CD4-positive, alpha-beta T cell treated with Interleukin-2 at 100 ng/mL for 4 hours (primary cell): ENCODE measurements at places on chromosomes 7 and 10.

DNA sequence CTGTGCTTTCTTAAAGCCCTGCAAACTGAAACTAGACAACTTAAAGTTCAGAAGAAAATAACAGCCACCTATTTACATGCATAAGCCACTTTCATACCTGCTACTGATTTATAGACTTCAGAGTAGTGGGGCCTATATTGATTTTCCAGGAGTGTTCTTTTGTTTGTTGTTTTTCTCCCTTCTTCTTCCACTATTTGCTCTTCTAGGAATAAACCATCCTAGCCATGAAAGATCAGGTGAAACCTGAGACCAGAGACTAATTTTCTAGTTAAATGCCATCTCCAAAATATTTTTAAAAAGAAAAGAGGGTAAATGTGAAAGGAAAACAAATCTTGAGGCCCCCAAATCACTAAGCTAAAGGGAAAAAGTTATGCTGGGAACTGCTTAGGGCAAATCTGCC is 72.4 kb upstream of the C1GALT1 start:
- no peak for DNase-seq

- DNase-seq = no peak
Measured at GRCh38 chr10:11270858-11271179, 253.1 kb downstream of the CELF2 start.

DNA sequence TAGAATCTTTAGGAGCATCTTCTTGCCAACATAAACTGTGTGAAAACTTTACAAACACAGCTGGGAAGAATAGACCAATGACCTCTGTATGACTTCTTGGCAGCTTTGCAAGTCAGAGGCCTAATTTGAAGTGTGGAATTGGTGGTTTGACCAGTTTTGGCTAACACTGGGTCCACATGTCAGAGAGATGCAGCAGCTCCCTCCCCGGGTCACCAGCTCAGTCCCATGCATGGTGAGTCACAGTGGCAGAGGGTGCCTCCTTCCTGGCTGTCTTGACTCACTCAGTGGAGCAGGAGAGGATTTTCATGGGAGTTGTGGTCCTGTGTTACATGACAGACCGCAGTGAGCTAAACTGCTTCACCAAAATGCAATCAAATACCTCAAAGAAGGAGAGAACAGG is 8.2 kb upstream of the STARD3NL start:
- peak; percentile 9 for DNase-seq

DNA sequence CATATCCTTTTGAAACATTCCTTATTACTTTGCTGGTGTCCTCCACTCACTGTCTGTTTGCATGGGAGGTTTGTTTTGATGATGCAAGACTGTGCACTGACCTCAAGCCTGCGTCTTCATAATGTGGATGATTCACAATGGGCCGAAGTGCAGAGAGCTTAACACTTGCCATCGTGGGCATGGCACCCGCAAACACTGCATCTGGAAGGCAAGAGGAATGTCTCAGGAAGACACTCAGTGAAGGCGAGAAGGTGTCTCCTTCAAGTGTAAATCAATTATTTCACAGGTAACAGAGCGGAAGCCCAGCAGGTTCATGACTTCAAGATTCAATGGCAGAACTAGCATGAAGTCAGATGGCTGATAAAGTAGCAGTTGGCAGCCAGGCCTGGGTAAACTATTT is 98.1 kb downstream of the DPY19L1 start:
- DNase-seq = no peak

DNA sequence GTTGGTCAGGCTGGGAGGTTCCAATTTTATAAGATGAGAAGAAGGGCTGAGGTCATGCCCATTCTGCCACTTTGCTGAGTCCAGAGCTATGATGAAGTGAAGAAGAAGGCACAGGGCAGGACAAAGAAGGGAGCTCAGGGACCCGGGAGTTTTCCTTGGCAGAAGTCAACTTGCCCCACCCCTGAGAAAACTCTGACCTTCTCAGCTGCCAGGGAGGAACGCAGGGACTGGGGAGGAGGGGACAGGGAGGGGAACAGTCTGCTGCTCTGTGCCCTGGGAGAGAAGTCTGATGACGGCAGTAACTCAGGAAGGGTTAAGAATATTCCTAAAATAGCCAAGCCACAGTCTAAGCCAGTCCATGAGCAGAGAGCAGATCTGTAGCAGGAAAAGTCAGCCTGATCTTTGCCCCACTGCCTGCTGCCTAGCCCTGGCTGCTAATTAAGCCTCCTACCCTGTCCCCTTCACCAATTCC is 11.7 kb downstream of the ADIRF start:
- DNase-seq = no peak

DNA sequence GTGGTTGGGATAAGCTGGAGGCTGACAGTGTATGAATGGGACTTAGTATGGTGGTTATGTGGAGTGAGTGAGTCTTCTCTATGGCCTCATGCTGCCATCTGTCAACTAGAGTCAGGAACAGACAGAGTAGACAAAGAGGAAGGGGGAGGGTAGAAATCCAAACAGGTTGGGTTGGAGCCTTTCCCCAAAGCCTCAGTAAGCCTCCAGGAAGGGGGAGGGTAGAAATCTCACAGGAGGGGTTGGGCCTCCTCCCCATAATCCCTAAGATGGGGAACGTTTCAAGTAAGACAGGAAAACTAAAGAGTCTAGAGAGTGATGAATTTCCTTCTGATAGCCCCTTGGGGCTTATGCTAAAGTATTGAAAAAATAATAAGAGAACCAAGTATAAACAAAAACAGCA is 2.0 kb upstream of the AKR1B15 start:
- no peak for DNase-seq

DNA sequence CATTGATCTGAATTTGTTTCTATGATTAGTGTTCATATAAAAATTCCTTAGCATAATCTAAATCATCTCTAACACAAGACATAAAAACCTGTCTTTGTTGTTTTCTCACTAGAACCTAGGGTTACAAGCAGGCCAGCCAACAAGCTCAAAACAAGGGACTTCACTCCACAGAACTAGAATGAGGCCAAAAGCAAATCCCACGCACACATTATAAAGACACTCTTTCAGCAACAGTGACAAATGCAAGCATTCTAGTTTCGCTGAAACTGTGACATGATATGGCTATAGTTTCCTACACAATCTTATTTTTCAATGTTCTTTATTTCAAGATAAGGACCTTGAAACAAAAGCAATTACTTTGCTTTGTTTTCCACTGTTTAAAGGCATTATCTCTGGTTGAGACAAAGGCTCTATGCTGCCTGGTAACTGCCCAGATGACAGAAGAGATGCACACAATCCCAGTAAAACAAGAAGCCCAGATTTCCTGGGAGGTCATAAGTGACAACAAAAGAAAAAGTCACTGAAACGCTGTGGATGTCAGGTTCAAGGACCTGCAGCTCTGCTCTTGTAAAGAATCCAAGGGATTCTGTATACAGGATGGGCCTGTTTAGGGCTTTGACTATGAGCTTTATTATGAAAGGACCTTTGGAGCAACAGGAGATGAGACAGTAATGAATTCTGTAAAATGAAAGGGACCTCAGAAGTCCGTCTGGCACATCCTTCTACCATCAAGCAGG is 105.3 kb downstream of the SORCS1 start:
- no peak for DNase-seq

GRCh38 chr10:77359287-77359691 is 278.3 kb downstream of the KCNMA1 start:
- no peak for DNase-seq

- DNase-seq = no peak
Measured at GRCh38 chr10:15325243-15325943, 45.7 kb downstream of the FAM171A1 start.

DNA sequence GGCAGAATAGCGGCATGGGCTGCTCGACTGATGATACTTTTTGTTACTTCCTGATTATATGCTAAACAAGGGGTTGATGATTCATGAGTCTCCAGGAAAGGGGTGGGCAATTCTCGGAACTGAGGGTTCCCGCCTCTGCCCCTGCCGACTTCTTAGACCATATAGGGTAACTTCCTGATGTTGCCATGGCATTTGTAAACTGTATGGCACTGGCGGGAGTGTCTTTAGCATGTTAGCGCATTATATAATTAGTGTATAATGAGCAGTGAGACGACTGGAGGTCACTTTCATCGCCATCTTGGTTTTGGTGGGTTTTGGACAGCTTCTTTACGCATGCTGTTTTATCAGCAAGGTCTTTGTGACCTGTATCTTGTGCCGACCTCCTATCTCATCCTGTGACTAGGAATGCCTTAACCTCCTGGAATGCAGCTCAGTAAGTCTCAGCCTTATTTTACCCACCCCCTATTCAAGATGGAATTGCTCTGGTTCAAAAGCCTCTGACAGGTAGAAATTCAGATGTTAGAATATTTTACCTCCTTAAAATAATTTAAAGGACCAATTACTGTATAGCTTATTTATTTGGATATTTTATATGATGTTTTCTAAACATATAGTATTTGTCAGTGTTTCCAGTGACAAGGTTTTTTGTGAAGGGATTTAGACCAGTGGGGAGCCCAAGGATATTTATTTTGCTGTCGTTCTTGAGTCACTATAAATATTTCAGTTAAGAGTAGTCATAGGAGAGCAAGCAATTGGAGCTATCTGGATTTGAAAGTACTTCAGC is 90.1 kb upstream of the PIK3CG start:
- no peak for DNase-seq

DNA sequence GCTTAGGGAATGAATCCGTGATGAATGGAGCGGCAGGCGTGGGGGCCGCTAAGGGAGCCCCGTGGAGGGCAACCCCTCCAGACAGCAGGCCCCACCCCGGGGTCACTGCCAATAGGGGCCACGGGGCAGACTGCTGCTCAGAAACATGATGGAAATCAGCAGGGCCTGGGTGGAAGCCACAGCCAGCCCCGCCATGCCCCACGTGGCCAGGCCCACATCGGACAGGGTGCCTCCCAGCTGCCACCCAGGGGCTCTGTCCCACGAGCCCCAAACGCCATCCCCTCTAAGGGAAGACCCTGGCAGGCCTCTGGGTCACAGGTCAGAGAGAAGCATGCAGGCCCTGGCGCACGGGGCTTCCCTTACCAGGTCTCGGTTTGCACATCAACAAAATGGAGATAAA is 28.4 kb downstream of the TNRC18 start:
- DNase-seq = no peak

DNA sequence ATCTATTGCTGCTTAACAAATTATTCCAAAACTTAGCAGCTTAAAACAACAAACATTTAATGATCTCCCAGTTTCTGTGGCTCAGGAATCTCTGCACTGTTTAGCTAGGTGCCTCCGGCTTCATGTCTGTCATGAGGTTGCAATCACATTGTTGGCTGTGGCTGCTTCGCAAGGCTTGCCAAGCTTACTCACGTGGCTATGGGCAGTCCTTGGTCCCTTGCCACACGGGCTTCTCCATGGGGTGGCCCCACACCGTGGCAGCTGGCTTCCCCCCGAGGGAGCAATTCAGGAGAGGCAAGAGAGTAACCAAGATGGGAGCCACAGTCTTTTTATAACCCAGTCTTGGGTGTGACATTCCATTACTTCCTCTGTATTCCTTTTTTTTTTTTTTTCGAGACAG is 67.4 kb downstream of the NEURL1 start:
- DNase-seq = no peak

DNA sequence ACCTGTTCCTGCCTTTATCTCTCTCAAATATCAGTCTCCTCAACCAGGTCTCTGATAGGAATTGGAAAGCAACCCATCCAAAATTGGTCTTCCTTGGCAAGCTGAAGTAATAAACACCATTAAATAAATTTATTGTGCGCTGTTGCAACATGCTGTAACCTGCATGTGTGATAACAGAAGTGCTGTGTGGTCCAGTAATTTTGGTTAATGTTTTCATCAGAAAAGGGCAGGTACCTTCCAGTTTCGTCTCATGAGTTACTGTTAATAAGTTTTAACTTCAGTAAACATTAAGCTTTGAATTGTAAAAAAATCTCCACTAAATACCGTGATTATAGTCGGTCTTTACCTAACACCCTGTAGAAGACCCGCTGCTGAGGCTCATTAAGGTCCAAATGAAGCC is 624.7 kb downstream of the TNS3 start:
- DNase-seq = no peak

DNA sequence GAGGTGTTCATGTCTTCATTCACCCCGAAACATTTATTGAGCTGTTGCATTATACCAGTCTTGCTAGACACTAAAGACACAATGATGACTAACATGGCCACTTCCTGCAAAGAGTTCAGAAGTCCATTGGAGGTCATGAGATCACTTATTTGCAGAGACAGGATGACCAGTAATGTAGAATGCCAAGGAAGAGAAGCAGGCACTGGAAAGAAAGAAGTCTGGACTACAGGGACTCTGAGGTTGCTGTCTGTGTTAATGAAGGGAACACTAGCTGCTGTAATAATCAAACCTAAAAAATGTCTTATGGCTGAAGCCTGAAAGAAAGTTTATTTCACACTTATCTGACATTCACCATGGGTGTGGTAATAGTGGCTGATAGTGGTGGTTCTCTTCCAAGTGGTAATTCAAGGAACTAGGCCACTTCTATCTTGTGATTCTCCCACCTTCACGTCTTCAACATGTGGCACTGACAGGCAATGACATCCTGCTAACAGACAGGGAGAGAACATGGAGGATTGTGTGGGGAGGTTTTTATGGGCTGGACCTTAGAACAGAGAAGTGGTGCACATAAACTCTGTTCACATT is 89.2 kb upstream of the MKLN1 start:
- DNase-seq = peak; percentile 51

- no peak for DNase-seq
Measured at GRCh38 chr7:94300176-94300835, 94.4 kb upstream of the COL1A2 start.

GRCh38 chr7:105199386-105199785 is 185.4 kb downstream of the KMT2E start:
- DNase-seq = no peak

DNA sequence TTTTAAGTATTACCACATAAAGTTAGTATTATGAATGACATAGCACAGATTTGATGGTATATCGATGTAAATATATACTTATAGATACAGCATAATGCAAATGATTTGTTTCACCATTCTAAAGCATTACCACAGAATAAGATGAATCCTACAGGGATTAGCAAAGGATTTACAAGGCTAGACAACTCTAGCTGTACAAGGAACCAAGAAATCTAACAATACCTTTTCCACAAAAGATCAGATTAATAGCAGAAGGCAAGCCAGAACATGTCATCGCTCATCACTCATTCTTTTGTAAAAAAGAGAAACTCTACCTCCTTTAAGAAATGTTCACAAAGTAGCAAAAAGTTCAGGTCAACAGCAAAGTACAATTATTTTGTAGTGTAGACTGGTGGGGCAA is 105.1 kb upstream of the ANK3 start:
- DNase-seq = no peak

GRCh38 chr10:30434273-30435072 is 489 bp downstream of the MAP3K8 start:
- peak; percentile 43 for DNase-seq

GRCh38 chr10:103852189-103852711 is 3.1 kb downstream of the SH3PXD2A start:
- no peak for DNase-seq
